G401 (cell line): ENCODE measurements at places on chromosomes 16 and 17. TPM values are rescaled to one million over a fixed set of nuclear protein-coding genes. Genes with fewer than 3 reads are reported as not detected.
A peak's percentile ranks its signal among the peaks of the same experiment; 100 is the strongest.

DNA sequence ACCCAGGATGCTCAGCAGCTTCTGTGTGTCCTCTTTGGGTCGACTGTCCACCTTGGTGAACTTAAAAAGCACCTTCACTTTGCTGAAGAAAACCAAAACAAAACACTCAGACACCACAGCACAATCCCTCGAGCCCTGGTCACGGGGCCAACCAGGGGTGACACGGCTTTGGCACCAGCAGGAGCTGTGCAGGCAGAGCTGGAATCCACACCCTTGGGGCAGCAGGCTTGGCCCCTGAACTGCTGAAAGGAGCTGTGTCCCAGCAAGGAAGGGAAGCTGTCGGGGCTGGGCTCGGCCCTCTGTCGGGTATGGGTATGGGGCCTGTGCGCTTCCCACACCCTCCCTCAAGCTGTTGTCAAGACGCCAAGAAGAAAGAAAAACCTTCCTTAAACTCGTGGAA, 7.6 kb upstream of the PLD6 start:
- DNase-seq: no peak

DNA sequence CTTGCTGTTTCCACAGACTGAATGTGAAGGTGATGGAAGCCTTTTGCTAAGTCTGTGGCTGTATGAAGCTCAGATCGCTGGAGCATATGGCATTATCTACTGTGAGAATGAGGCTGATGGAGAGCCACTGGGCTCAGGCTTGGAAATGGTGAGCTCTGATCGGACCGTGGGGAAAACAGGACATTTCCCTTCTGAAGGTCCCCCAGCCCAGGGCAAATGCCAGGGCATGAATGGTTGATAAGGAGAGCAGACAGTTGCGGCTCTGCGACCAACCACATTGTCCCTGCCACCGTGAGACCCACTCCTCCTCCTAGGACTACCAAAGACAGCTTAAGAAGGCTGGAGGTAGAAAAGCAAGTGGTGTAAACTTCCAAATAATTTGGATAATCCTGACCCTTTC, 4.7 kb upstream of the CUEDC1 start:
- DNase-seq: no peak

The IGF2BP1 gene
- total RNA-seq: 63.0 and 86.2 TPM in 2 replicates

GRCh38 chr16:56094231-56094630, 97.1 kb upstream of the GNAO1 start:
- DNase-seq: no peak

The SMTNL2 gene
- total RNA-seq: not detected in 2 replicates

- DNase-seq: no peak
These were observed 363.2 kb downstream of the SNX29 start for GRCh38 chr16:12339686-12340085.

DNA sequence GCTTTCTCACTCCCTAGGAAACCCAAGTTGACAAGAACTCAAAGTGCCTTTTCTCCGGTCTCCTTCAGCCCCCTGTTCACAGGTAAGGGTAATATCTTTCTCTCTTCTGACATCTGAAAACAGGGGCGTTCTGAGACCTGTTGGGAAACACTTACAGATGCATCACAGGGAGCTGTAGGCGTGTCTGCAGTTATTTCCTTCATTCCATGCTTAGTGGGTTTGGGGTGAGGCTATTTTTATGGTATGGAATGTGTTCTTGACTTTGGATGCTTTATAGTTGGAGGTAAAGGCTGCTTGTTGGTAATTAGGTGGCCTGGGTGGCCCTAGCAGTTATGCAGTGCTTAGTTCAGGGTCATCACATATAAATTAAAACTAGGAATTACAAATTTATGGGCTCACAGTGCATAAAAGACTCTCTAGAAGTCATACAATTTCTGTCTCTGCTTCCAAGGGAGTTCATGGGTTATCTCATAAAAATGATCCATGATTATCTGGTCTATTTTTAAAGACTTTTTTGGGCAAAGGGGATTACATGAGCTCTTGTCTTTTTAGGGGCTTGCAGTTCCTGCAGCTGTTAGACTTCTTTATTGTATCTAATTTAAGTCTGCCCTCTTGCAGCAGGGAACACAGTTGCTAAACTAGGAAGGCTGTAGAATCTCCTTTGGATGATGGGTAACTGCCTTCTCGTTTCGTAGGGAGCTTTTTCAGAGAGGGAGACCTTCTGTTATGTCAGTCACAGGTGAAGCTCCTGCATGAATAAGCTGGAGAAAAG, 10.2 kb downstream of the SOCS7 start:
- no peak for DNase-seq

- DNase-seq: no peak
These were observed 1.8 kb upstream of the CBFA2T3 start for GRCh38 chr16:88978608-88979346.

- DNase-seq: no peak
These were observed 28.2 kb downstream of the ACSF3 start for GRCh38 chr16:89121691-89122321.

DNA sequence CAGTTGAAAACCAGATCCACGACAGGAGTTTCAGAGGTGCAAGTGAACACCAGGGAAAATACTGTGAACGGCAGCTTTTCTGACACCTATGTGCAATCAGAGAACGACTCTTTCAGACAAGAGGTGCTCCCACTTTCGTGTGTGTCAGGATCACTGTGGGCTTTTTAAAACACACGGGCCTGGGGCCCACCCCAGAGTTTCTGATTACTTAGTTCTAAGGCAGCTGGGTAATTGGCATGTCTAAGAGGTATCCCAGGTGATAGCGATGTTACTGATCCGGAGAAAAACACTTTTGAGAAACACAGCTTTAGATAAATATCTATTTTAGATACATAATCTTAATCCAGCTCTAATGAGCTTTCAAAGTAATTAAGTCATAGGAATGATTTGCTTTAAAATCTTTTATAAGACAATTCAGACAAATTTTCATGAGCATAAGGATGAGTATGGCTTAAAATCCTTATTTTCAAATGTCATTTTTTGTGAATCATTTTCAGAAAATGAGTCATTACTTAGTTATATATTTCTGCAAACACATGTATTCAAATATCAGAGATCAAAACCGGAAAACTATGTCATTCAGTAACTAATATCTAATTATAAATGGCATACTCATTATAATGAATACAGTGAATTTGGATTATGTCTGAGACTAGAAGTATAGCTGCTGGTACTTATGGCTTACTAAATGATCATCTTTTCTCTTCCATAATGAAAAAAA, 217.9 kb upstream of the PSMD7 start:
- no peak for DNase-seq

- DNase-seq: no peak
These were observed 224.1 kb upstream of the TBX2 start for GRCh38 chr17:61175298-61176142.

The DNAH17 gene
- not detected in 2 replicates for total RNA-seq

The NTHL1 gene
- total RNA-seq: 25.2 and 36.6 TPM in 2 replicates

The MYH8 gene
- total RNA-seq: not detected in 2 replicates

DNA sequence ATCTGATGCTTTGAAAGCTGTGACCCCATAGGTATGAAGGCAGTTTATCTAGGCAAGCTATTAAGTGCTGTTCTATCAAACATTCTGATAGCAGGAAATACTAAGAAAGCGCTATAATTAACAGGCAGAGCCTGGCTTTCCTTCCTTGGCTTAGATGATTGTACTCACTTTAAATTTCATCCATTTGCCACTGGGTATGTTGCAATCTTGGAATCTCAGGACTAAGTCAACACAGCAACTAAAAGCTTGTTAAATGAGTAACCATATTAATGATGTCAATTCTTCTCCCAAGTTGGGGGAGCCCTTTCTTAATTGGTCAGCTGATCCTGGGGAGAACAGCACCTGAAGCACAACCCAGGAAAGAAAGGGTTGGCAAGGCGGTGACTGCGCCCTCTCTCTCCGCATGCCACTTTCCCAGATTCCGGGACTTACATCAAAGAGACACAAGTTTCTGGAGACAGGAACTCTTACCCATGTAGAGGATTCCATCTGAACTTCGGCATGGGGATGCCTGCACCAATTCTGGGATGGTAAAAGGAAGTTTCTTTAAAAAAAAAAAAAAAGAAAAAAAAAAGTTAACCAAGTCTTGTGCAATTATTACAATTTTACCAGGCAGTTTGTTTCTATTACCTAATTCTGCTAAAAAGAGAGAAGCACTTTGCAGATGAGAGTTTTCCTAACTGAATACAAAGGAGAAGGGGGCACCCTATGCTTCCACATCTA, 54.4 kb upstream of the ICAM2 start:
- DNase-seq: no peak

- DNase-seq: no peak
These were observed 18.2 kb downstream of the IGF2BP1 start for GRCh38 chr17:49015179-49015923.

The STX1B gene
- 0.37 and 5.4 TPM in 2 replicates for total RNA-seq

The NPIPB9 gene
- total RNA-seq: 0.41 TPM in 1 of 2 replicates, not detected in the other

DNA sequence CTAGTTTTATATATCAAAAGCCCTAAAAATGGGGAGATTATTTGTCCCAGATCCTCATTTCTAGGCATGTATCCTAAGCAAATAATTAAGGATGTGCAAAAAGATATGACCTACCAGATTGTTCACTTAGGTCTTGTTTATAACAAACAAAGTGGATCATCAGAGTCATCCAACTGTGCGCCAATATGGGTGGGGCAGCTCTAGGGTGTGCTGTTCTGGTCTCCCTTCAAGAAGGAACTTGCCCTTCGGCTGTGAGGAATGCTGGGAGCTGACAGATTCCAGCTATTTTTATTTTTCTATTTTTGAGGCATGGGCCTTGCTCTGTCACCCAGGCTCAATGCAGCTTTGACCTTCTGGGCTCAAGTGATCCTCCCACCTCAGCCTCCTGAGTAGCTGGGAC, 13.8 kb downstream of the CHP2 start:
- no peak for DNase-seq

DNA sequence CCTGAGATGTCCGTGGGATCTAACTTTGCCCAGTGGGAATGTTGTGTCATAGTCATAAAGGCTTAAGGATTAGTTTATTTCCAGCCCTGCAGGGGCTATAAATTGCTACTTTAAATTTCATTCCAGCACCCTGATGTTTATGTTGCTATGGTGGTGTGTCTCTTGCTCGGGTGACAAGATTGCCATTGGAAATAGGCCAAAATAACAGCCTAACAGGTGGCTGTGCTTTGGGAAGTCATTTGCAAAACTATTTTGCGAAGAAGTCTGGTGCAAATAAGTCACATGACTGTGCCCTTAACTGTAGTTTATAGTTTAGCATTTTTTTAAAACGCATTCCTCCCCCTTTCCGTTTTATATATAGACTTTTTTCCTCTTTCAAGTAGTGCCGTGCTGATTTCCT, 23.1 kb downstream of the PITPNC1 start:
- peak; percentile 20 for DNase-seq

The XAF1 gene
- not detected in 2 replicates for total RNA-seq

DNA sequence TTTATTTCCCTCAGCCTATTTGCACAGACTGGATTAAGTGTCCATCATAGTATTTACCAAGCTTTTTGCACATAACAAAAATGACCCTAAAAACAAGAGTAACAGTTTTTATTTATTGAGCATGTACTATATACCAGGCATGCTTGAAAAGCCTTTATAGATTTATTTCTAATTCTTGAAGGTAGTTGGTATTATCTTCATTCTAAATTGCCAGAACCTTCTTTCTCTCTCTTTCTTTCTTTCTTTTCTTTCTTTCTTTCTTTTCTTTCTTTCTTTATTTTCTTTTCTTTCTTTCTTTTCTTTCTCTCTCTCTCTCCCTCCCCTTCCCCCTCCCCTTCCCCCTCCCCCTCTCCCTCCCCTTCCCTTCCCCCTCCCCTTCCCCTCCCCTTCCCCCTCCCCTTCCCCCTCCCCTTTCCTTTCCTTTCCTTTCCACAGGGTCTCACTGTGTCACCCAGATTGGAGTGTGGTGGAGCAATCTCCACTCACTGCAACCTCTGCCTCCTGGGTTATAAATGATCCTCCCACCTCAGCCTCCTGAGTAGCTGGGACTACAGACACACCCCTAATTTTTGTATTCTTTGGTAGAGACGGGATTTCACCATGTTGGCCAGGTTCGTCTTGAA, 310.9 kb upstream of the RBFOX1 start:
- no peak for DNase-seq

- DNase-seq: no peak
These were observed 5.8 kb upstream of the RSL1D1 start for GRCh38 chr16:11857161-11857560.

The CEP112 gene
- total RNA-seq: 4.5 and 9.6 TPM in 2 replicates

DNA sequence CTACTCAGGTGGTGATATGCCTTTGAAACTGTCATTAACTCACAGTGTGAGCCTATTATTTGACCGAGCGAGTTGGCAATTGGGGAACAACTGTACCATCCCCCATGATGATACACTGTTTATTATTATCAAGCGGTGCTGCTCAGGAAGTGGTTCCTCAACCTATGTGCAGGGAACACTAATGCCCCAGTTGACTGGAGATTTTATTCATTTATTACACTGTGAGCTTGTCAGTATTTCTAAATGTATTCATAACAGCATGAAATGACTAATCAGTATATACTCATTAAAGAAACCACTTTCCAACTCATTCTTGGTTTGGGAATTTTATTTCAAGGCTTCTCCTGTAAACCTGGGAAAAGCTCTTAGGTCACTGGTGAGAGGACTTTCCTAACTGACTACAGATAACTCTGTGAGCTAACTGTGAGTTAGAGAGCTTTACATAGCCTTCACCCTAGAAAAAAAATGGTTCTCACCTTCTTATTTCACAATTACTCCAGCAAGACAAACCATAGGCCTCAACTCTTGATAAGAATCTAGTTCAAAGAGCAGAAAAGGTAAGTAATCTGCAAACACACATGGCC, 42.4 kb downstream of the NXPH3 start:
- DNase-seq: no peak

The TBC1D3H gene
- not detected in 2 replicates for total RNA-seq

DNA sequence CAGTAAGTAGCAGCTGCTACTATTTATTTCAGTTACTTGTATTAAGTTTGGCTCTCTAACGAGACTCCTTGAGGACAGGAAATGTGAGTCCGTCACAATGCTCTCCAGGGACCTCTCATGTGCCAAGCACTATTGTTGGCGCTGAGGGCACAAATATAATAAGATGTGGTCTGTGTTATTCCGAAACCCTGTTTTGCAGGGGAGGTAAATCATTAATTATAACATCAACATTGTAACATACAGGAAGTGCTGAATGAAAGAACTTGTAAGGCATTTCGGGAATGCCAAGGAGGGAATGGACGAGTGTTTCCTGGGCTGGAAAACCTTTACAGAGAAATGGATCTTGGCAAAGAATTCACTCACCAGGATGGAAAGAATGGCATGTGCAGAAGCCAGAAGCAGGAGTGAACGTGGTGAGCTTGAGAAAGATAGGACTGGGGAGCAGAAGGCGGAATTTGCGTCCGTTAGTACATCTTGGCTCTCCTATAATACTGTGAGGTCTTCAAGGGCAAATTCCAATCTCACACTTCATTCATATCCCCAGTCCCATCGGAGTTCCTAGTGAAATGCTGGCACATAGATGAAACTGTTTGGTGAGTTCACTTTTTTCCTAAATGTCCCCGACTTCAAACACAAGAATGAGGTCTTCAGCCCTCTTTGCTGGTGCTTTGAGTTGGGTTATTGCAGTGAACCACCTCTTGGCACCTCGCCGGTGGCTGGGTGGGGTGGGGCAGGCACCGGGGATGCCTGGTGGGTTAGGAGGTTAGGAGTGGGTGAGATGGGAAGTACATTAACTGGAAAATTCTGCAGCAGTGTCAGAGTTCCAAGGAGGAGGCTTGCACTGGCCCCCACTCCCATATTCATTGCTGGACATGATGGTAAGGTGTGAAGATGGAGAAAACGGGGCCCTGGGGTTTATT, 11.5 kb downstream of the TAC4 start:
- DNase-seq: peak; percentile 33

The SOX9 gene
- not detected in 2 replicates for total RNA-seq

- no peak for DNase-seq
These were observed 91.3 kb downstream of the TBC1D16 start for GRCh38 chr17:79944251-79944812.
